ENCODE measurements at places on chromosomes 3 and 15.

DNA sequence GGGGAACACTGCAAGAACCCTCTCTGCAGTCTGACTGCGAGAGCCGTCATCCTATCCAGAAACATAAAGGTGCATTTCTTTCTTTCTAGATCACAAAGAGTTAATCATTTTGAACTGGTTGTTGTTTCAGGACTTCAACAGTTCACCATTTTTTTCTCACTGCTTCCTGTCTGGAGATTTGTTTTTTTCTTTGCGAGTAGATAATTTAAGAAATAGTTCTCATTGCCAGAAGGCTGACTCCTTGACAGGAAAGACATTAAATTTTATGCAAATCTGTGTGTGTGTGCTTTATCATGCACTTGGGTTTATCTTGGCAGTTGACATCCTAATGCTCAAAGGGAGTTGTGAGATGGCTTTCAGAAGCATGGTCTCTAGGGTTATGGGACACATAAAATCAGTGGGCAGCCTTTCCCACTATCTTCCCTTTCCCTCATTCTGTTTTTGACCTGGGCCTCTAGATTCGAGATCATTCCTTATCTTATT is 123.5 kb upstream of the TBL1XR1 start:
- DNase-seq, result no peak

- no peak for DNase-seq
Measured at GRCh38 chr3:192655040-192655439, 72.3 kb downstream of the FGF12 start.

DNA sequence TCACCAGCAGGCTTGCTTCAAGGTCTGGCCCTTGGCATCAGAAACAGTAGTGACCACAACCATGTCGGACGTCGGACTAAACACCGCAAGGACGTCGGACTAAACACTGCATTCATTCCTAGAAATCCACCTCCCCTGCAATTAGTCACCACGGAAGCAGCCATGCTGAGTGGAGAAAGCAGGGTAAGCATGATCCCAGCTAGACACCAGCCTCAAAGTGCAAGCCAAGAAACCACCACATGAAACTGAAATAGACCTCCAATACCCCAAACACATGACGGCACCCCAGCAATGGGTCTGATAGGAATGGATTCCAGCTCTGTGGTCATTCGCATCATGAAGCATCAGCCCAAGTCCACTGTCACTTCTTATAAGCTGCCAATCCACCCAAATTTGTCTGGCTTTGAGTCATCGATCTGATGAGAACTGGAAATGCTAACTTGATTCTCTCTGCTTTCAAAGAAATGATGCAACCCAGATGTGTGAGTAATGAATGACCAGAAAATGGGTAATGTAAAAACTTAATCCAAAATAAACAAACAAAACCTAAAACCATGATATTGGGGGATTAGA is 348.3 kb upstream of the TMCO5A start:
- DNase-seq, result no peak

DNA sequence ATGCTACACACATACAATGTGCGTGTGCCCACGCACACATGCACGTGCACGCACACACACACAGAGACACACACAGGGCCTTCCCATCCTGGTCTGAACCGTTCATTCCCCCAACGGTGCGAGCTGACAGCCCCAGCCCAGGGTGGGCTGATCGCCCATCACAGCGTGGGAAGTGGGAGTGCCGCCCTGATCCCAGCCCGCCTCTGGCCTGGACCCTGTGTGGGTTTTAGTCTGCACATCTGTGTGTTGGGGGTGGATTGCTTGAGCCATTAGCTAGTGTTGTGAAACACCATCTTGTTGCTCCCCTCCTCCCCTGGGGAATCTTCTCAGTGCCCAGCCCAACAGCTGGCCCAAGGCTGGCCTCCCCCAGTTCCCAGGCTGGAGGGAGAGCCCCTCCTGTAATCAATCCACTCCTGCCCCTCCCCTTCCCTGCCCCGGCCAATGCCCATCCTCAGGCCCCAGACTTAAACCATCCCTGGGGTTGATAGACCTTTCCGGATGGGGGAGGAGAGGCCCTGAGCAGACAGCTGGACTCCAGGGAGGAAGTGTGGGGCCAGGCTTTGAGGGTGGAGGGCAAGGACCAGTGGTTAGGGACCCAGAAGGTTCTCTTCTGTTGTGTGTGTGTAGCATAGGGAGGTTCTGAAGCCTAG is 8.3 kb downstream of the SEMA3G start:
- no peak for DNase-seq

GRCh38 chr3:100399341-100400071 is 1.4 kb downstream of the TOMM70 start:
- DNase-seq, result no peak

DNA sequence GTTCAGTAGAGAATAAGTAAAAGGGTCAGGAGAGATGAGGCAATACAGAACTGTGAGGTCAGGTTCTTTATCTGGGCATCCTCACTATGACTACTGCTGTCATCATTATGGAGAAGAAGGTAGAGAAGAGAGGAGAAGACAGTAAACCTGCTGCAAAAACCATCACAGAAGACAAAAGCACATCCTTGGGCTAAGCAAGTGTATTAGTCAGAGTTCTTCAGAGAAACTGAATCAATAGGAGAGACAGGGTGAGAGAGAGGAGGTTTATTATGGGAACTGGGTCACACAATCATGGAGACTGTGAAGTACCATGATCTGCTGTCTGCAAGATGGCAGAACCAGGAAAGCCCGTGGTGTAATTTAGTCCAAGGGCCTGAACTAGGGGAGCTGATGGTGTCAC is 9.5 kb upstream of the ABHD17C start:
- no peak for DNase-seq

GRCh38 chr3:133992951-133993620 is 36.6 kb downstream of the SLCO2A1 start:
- DNase-seq, result no peak

DNA sequence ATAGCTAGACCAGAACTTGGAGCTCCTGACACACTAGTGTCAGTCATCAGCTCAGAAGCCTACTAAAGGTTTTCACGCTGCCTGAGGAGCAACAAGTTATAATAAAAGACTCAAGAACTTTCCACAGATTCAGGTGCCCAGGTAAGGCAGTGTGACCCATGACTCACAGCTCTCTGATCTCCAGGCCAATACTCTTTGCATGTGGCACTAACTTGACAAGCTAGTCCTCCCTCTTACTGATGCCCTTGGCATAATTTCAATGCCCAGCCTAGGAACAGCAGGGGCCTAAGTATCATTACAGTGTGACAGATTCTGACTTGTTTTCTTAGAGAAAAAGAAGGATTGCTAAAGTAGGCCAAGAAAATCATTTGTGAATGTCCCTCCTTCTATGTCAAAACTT is 38.4 kb downstream of the MEIS2 start:
- no peak for DNase-seq

DNA sequence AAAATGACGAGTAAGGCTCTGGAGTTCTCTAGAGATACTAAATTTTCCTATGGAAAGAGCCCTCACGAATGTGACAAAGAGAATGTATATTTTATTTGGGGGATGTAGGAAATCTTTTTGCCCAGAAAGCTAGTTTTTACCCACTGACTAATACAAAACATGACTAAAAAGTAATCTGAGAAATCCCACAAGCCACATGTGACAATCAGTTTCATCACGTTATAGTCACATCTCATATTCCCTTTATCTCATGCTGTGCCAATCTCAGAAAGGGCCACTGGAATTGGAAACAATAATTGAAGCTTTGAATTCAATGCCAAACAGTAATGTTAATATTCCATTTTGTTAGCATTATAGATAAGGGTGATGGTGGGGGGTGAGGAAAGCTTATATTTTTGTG is 509.0 kb upstream of the GOLIM4 start:
- no peak for DNase-seq

DNA sequence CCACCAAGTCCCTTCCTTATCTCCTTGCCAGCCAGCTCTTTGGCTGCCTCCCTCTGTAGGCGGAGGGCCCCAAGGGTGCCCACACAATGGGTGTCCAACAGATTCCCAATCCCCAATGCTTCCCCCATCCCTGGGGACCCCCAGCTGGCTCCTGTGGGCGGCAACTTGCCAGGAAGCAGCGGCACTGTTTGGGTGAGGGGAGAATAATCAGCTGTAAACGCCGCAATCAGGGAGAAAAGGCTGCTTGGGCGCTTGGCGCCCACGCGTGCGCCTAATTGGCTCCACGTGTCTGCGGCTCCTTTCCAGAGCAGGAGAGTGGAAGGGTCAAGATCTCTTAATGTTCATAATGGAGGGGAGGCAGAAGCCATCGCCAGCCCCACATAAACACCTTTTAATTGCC is 67.9 kb upstream of the TMEM115 start:
- DNase-seq, result no peak

- no peak for DNase-seq
Measured at GRCh38 chr15:83292317-83292716, 7.9 kb upstream of the BNC1 start.

- DNase-seq, result no peak
Measured at GRCh38 chr3:27749643-27750042, 27.5 kb upstream of the EOMES start.

DNA sequence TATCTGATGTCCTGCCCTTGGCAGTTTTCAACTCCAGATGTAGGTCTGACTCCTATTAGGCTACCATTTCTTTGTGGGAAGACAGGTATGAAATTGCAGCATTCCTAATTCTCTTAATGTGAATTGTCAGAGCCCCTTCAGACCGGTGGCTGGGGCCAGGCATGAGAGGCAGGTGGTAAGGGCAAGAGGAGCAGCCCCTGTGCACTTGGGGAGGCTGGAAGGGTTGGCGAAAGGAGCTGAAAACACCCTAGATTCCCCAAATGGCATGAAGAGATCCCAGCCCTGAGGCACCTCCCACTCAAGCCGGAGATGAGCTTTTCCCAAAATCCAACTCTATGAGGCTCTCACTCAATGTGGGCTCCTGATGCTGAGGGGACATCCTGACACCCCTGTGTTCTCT is 453.2 kb downstream of the NR2F2 start:
- no peak for DNase-seq

- DNase-seq, result no peak
Measured at GRCh38 chr3:72397586-72397985, 450.7 kb downstream of the SHQ1 start.

DNA sequence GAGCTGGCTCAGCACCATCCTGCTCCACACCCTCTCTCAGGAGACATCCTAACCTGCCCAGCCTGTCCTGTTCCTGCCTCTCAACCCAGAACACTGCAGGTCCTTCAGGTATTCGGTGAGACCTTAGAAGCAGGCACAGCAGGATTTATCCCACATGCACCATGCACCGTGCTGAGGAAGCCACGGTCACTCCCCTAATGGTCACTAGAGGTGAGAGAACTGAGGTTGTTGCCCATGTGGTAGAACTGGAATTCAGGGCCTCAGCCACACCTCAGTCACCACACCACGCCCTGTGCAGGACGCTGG is 36.9 kb downstream of the APBA2 start:
- DNase-seq, result no peak

DNA sequence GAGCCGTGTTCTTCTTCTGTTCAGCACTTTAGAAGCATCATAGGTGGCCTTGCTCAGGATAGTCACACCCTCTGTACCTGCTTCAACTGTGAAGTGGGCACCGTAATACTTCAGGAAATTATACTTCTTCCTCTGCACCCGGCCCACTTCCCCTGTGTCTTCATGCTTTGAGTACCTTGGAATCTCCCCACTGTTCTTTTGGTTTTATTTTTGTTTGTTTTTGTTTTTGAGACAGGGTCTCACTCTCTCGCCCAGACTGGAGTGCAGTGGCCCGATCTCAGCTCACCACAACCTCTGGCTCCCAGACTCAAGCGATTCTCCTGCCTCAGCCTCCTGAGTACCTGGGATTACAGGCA is 1.7 kb downstream of the P2RY14 start:
- peak; percentile 12 for DNase-seq

DNA sequence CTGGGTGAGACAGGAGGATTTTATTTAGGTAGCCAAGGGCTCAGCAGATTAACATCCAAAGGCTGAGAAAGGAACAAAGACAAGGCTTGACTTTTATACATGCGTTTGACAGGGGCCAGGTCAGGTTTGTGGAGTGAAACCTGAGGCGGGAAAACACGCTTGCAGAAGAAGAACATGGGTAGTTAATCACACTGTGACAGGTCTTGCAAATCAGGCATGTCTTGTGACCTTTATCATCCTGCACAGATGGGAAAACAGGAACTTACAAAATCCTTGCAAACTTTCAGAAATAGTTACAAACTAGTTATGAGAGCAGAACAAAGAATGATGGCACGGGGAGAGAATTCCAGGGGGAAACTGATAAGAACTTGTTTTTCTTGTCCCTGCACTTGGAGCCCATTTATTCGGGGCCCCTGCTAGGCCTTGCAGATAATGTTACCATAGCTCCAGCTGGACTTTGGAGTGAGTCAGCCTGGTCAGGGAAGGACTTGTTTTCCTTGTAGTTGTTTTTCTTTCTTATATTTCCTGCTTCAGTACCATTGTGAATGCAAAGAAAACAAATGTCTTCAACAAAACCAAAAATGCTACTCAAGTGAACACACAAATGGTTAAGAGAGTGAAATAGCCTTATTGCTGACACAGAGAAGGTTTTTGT is 965.9 kb upstream of the ROBO1 start:
- no peak for DNase-seq

DNA sequence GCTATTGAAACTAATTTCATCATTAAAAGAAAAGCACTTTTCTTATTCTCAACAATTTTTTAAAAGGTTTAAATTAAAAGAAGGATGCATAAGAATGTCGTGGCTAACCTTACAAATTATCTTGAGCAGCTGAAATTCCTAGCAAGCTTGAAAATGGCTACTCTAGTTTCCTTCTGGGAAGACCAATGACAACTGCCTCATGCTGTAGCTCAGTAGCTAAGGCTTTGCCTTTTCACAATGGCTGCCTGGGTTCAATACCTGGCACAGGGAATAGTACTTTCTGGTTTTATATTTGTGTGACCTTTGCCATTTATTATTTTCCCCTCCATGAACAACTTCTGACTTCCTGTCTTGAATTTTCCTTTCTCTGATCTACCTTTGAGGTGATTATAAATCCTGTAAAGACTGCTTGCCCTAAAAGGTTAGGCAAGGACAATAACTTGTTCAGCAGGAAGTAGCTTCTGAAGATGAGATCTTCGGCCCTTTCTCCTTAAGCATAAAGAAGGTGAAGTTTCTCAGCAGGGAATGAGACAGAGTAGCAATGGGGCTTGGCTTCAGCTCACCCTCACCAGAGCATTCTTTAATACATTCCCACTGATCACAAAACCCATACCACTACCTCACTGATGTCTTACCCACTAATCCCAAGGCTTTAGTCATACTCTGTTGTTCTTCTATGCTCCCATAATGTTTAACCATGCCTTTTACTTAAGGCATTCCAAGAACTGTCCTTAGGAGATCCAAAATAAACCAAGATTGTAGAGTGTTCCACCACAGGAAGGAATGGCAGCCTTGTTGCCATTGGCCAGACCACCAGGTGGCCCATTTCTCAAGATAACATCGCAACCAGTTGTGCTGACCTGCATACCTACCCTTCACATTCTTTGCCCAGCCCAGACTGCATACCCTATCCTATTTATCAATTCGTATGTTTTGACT is 276.8 kb downstream of the ULK4 start:
- DNase-seq, result no peak

DNA sequence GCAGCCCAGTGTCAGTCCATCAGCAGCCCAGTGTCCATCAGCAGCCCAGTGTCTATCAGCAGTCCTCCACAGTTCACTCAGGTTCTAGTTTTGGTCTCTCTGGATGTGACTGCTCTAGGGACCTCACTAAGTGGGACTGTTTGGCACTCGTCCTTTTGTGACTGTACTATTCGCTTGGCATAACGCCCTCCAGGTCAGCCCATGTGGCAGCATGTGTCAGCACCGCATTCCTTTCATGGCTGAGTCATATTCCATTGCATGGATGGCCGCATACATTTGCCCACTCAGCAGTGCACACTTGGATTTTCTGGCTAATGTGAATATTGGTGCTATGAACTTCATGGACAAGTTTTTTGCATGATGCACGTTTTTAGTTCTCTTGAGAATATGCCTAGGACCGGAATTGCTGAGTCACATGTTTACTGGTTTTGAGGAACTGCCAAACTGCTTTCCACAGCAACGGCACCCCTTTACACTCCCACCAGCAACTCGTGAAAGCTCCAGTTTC is 16.4 kb downstream of the CHST13 start:
- DNase-seq, result no peak
